ENCODE measurements at places on chromosomes 3 and 15. TPM values are rescaled to one million over a fixed set of nuclear protein-coding genes. Genes with fewer than 3 reads are reported as not detected.

DNA sequence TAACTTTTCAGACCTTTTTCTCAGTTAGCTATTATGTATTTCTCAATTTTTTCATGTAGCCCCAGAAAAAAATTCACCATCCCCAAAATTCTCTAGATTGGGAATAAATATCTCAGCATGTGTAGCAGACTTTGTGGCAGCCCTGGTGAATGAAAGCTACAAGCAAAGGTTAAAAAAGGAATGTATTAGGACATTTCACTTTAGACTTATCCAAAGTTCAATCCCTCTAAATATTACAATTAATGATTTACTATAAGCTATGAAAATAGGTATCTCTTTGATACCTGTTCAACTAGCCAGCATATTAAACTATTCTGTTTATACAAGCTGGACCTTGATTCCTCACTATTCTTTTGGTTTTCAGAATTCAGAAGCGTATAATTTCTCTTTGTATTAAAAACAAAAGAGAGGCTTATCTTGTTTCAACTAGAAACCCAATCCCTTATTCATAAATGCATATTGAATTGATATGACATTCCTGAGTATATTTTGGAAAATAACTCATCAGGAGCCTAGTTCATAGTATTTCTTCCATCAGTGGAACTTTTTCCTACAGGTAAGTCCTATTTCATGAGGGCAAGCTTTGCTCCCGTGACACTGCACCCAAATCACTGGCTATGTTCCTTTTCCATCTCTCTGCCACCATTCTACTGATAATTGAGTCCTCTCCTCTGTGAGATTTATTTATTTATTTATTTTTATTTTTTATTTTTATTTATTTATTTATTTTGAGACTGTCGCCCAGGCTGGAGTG lies 38.0 kb downstream of the WDR72 start:
- DNase-seq: no peak

GRCh38 chr3:138033202-138033691 lies 23.3 kb downstream of the CLDN18 start:
- no peak for DNase-seq

DNA sequence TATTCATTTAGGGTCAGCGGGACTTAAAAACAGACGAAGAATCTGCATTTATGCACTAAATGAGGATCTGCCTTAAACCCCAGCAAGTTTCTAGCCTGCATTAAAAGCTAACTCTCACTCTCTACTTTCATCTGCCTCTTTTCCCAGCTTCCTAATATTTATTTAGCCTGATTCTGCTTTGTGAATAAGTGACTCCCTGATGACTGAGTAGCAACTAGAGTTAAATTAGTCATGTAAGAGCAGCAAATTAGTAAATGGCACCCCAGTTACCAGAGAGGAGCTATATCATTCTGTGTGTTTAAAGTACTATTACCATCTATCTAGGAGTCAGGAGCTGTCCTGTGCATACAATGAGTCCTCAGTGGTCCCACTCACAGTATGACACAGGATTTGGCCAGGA lies 391.0 kb upstream of the RORA start:
- no peak for DNase-seq

DNA sequence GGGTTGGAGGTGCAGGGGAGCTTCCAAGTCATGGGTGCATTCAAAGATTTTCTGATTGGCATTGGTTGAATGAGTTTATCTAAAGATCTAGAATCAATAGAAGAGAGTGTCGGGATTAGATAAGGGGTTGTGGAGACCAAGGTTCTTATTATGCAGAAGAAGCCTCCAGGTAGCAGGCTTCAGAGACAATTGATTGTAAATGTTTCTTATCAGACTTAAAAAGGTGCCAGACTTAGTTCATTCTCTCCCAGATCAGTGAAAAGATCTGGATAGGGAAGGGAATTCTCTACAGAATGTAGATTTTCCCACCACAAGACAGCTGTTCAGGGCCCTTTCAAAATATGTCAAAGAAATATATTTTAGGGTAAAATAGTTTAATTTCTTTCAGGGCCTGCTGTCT lies 129.5 kb downstream of the LIPC start:
- no peak for DNase-seq

DNA sequence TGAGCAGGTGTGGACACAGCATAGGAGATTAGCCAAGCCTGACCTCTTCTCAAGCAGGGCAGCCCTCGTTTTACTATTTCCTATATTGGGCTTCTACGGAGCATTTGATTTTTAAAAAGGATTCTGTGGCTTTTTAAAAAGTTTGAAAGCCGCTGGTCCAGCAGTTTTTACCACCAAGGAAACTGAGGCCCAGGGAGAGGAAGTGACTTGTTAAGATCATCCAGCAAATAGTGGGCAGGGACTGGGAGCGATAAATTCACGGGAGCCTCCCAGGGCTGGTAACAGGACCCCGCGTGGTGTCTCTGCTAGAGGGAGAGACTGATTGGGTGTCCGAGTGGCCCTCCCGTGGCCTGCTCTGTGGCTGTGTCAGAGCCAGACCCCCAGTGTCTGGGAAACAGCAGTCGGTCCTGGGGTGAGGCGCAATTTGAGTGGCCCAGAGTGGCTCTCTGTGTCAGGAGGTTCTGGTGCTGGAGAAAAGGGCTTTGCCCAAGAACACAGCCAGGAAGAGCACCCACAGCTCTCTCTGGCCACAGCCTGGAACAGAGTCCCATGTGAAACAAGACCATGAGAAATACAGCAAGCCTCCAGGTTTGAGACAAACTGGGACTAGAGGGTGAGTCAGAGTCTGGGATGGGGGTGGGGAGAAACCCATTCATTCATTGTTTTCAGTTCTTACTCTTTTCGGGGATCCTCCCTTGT lies 4.2 kb downstream of the FURIN start:
- DNase-seq: no peak

- no peak for DNase-seq
Observed at GRCh38 chr3:116432795-116433194, 12.5 kb downstream of the LSAMP start.

GRCh38 chr3:129829640-129830039 lies 63.9 kb downstream of the TMCC1 start:
- no peak for DNase-seq

DNA sequence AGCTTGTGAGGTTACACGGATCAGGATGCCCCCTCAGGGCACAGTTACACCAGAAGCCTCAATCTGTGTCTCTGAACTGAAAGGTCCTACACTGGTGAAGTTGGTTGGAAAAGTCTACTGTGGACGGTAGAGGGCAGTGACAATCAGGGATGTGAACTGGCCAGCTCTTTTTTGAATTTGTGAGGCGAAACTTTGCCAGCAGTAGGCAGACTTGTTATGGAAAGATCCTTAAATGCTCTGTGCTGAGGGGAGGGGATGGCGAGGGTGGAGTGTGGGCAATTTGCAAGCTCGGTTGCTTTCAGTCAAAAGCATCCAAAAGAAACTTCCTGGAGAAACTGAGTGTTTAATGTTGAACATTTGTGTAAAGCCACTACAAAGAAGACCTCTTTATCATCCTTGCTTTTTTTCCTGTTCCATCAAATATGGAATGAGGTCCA lies 127.4 kb upstream of the ABHD17C start:
- DNase-seq: no peak

DNA sequence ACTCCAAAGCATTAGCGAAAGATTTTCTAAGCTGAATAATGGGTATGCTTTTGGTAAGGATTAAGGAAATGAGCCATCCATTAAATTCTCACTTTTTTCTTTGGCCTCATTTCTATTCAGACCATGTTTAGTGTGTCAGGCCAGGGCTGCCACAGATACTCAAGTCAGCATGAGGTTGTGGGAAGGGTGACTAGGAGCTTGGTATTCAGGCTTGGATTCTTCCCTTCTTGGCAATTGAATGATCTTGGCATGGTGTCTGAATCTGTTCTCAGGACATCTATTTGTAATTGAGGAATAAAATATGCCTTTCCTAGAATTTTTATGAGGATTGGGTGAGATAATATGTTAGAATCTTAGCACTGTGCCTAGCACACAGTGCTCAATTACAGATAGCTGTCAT lies 11.2 kb downstream of the CCNB2 start:
- DNase-seq: no peak

DNA sequence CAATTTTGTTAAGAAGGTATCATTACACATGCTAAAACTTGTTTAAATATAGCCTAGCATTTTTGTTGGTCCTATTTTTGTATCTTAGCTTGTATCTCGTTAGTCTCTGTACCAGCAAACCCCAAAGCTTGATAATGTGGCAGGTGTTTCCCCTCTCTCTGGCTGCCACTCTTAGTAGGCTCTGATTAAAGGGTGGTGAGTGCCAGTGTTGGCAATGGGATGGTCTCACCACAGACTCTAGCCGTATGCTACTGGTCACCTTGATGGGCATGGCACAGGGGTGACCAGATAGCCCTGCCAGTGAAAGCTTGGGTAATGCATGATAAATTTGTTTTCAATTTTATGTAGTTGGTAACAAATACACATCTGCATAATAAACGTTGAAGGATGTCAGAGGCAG lies 188.3 kb downstream of the CFAP20DC start:
- no peak for DNase-seq

DNA sequence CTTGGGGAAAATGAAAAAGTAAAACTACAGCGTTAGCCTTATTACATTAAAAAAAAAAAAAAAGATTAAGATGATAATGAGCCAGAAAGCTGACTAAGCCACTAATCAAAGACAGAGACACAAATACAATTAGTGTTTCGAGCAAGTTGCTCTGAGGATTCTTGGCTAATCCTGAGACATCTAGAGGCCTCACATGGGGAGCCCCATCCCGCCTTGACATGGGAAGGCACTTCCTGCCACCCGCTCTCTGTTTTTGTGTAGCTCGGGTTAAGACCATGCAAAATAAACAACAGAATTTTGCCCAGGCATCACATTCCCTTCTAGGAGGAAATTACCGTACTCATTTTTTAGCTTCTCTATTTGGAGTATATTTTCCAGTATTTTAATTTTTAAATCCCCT lies 15.3 kb downstream of the HESX1 start:
- DNase-seq: no peak

- no peak for DNase-seq
Observed at GRCh38 chr15:40974879-40975278, 21.6 kb downstream of the CHAC1 start.

- no peak for DNase-seq
Observed at GRCh38 chr3:38478901-38479300, 17.2 kb upstream of the EXOG start.

DNA sequence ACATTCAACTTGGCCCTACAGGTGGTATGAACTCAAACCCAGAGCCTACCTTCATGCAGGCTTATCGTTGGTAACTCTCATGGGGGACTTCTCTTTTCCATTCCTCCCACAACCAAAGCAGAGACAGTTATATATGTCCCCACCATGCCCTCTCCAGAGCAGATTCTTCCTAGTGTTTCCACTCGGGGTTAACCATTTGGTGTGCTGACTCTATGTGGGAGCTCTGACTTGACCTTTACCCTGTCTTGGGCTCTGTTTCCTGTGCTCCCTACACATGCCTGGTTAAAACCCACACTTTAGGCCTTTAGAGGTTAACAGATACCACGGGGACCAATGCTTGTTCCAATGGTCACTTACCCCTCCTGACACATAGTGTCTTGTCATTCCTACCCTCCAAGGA lies 80.7 kb downstream of the FSIP1 start:
- no peak for DNase-seq

DNA sequence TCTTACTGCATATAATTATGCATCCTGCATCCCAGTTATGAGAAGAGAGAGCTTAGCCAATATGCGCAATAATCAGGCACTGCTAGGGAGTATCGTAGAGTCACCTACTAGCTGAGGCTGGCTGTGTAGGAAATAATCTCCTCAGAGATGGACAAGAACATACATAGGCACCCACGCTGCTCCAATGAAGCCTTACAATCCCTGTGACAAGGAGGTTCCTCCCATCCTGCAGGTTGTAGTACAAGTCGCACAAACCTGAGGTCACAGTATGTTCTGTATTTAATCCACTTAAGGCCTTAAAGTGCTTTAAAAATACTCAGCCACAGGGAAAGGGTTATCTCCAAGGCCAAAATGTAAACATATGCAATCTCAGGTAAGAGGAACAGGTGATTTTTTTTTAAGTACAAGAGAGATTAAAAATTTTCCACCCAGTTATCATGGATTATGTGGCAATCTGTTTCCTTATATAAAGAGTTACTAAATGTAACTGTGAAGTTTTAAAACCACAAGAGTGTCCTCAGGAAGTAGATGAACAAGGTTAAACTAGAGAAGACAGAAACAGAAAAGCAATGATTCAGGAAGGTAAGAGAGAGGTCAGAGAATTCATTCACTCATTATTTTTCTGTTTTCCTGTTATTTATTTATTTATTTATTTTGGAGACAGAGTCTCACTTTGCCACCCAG lies 7.5 kb upstream of the COLQ start:
- no peak for DNase-seq

GRCh38 chr3:63251499-63251898 lies 26.6 kb upstream of the SYNPR start:
- DNase-seq: no peak

DNA sequence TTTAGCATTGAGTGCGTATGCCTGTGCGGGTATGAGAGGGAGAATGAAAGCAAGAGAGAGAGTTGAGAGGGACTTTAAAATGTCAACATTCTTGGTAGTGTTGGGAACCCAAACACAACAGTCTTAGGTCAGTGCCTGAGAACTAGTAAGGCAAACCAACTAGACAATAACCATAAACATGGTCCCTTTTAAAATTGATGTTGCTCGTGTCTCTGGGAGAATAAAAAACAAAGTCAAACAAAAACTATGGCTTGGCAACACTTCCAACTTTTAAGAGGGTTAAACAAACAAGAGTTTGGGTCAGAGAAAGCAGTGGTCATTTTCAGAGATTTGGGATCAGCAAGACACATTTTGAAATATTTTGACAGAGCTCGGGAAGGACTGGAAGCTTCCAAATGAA lies 146.7 kb upstream of the THBS1 start:
- no peak for DNase-seq

- DNase-seq: no peak
Observed at GRCh38 chr15:77783636-77784035, 150.9 kb upstream of the LINGO1 start.

The BMF gene
- 11.1 TPM for total RNA-seq

The GABRB3 gene
- 2.4 TPM for total RNA-seq

The WDR72 gene
- total RNA-seq: 8.6 TPM

The MESP2 gene
- total RNA-seq: not detected

The LAMB2 gene
- 556 TPM for total RNA-seq

The HIGD2B gene
- not detected for total RNA-seq

The DUOXA2 gene
- not detected for total RNA-seq

The MYO5C gene
- 17.8 TPM for total RNA-seq

The GPR87 gene
- total RNA-seq: 14.7 TPM

The NRG4 gene
- 4.6 TPM for total RNA-seq

The ACKR4 gene
- 2.4 TPM for total RNA-seq

The PPARG gene
- 9.7 TPM for total RNA-seq
